ENCODE measurements at places on chromosomes 2 and 18.

GRCh38 chr2:239110595-239111048 lies 262.7 kb downstream of the TWIST2 start:
- DNase-seq: no peak

- DNase-seq: no peak
Measured at GRCh38 chr18:51514128-51514527, 316.6 kb upstream of the MEX3C start.

- peak; percentile 5 for DNase-seq
Measured at GRCh38 chr2:23658466-23658942, 268.4 kb downstream of the ATAD2B start.

- no peak for DNase-seq
Measured at GRCh38 chr18:515838-516237, 15.3 kb upstream of the COLEC12 start.

- no peak for DNase-seq
Measured at GRCh38 chr2:49404108-49404507, 249.8 kb upstream of the FSHR start.

- no peak for DNase-seq
Measured at GRCh38 chr2:232652505-232652851, 19.1 kb downstream of the EFHD1 start.

DNA sequence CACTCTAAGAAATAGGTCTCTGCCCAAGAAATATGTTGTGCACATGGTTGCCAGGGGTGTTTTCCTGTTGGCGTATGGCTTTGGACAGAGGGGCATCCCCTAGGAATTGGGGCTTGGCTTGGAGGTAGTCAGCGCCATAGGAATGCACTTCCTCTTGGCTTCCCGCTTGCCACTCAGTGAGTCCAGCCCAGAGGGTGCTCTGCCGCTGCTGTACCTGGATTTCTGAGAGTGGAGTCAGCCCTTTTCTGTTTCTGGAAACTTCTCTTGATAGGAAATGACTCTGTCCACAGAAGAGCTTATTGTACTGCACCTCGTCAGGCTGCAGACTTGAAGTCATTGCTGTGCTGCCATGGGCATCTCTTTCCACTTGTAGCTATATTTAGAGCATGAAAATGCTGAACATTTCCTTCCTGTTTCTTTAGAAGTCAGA lies 116.7 kb upstream of the MGAT5 start:
- DNase-seq: no peak

GRCh38 chr18:45039376-45039775 lies 358.7 kb downstream of the SETBP1 start:
- DNase-seq: no peak

- DNase-seq: no peak
Measured at GRCh38 chr2:218870984-218871344, 9.7 kb upstream of the WNT10A start.

DNA sequence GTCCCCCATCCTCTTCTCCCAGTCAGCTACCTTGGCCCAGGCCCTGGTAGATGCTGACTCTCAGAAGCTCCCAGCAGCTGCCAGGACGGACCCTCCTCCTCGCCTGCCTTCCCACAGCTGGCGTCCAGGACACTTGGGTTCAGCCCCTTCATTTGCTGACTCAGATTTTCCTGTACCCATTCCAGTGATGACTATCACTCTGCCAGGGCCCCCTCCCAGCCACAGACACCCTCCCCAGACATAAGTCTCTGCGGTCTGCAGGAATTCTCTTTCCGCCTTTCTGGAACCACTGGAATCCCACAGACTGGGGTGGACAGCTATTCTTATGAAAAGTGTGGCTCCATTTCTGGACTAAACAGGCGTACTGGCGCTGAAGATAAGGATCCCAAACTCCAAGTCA lies 260.3 kb upstream of the EPAS1 start:
- no peak for DNase-seq

- DNase-seq: no peak
Measured at GRCh38 chr2:107008843-107009242, 122.9 kb upstream of the ST6GAL2 start.

DNA sequence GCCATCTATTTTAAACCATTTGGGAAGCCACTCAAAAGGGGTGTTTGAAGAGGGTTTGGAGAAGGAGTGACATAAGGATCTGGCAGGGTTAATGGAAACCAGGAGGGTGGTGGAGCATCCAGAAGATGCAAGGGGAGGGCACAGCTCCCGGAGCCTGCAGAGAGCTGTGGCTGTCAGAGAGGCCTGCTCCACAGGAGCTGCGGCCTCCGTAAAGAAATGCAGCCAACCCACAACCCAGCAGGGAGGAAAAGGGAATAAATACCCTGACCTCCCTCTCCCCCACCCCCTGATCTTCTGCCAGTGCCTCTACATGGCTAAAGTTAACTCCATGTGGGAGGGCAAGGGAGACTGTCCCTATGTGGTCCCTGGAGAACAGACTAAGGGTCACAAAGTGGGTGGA lies 567.1 kb upstream of the POU3F3 start:
- DNase-seq: no peak

DNA sequence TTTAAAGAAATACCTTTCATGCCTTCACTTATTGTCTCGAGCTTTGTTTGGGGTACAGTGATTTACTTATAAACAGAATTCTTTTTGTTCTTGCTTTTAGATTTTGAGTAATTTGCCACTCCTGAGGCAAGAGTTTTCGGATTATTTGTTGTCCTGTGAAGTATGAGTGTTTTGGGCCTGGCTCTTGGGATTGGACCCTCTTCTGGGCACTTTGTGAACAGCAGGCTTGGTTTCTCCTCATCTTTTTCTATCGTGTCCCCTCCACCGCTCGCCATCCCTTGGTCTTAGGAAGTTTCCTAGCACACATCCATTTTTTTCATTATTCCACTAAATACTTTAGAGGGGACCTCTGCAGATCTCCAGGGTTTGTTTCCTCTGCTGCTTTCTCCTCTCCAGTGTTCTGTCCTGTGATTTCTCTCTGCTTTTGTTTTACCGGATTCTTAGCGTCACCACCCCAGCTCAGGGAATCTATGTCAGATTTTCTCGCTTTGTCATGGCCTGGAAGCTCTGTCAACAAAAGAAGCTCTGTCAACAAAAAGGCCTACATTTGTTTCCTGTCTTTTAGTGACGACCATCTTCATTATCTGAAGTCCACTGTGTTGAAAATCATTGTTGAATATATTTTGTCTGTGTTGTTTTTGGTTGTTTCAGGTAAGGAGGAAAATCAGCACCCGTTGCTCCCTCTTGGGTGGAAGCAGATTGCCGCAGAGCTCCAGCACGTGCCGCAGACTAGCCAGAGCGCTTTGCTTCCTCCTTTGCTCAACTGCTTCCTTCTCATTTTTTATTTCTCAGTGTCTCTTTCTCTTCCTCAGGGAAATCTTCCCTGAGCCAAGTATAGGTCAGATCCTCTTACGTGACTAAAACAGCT lies 27.8 kb downstream of the ANKRD62 start:
- no peak for DNase-seq

GRCh38 chr2:170681311-170681710 lies 33.8 kb upstream of the SP5 start:
- DNase-seq: no peak

DNA sequence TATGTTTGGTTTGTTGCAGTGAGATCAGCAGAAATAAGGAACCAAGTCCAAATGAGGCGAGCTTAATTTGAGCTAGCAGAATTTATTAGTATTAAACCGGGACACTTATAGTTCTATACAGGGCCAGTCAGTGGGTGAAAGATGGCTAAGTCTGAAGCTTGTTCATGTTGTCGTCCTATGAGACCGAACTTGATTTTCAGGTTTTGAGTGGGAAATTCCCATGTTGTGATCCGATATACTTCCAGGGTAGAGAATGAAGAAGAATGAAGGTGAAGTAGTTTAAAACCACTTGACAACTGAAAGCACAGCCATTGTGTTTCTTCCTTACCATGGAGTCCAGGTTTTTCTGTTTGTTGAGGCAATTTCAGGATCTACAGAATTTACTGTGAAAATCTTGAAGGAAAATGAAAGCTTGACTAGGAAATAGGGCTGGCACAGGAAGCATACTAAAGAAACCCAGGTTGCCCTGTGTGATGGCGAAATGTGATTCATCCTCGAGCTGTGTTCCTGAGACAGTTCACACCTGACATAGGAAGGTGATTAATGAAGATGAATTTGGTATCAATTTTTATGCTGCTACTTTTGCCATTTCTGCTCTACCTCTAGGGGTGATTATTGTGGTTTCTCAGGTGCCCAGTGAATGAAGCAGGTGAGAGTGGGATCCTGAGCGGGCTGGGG lies 37.6 kb upstream of the MGAT5 start:
- no peak for DNase-seq

DNA sequence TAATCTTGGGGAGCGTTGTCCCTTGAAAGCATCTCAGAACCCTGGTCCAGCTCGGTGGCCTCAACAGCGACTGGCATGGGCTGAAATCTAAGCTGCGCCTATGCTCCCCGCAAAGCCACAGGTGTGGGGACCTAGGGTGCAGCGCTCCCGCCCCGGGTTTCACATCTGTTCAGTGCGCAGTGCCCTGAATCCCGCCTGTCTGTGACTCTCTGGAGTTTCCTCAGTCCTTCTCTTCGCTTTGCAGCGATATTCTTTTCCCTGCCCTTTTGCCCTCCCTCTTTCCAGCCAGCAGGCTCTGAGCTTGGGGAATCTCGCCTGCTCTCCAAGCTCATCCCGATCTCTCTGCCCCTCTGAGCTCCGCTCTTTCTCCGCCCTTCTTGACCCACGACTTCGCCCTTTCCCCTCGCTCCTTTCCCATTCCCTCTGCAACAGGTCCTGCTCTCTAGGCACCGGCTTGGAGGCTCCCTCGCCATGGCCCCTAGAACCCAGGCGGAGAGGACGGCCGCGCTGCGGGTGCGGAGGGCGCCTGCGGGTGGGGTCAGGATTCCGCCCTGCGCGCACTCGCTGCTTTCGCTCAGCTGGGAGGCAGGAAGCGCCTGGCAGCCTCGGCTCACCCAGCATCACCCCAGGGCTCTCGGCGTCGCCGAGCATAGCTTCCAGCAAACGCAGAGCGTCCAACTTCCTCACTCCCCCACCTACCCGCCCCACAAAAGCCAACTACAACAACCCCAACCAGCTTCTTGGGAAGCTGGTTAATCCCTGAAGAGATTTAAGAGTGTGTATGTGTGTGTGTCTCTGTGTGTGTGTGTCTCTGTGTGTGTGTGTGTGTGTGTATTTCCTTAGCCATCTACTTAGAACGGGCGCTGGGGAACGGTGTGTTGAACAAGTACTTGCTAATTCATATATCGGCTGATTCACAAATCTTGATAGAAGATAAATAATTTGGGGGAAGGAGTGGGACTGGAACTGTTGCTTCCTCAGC lies 1.1 kb downstream of the GRP start:
- no peak for DNase-seq

GRCh38 chr2:172782506-172783164 lies 47.0 kb downstream of the RAPGEF4 start:
- DNase-seq: no peak

DNA sequence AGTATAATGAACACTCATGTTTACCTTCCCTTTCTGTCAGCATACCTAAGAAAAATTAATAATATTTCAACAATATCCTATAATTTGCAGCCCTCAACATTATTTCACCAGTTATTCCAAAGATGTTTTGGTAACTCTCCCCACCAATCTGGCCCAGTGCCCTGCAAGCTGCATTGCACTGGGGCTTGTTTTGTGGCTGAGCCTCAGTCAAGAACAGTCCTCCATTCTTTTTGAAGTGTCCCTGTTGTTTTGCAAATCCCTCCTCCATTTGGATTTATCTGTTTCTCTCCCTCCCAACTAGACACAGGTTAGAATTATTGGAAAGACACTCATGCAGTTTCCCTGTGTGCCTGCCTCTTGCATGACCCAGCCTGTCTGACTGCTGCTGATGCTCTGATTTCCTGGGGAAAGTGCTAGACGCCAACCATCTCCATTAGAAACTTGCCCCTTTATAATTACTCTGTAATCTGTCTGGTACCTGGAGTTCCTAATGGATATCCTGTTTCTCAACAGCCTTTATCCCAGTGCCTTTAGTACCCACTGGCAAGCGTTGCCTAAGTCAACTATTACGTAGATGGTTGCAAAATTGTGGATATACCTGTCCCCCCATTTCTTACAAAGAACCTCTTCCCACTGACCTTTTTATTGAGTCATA lies 60.2 kb downstream of the EIF5B start:
- DNase-seq: no peak

DNA sequence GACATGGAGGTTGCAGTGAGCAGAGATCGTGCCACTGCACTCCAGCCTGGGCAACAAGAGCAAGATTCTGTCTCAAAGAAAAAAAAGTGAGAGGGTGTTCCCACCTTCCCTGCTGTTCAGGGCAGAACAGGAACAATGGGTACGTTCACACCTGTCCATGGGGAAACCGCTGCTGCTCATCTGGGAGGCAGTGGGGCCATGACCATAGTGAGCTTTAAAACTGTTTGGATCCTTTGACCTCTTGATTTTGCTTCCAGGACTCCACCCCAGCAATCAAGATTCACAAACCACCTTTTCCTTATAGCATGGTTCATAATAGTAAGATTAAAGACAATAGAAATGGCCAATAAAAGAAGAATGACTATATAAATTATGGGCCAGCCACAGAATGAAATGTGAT lies 209.2 kb downstream of the ARL4C start:
- DNase-seq: no peak

DNA sequence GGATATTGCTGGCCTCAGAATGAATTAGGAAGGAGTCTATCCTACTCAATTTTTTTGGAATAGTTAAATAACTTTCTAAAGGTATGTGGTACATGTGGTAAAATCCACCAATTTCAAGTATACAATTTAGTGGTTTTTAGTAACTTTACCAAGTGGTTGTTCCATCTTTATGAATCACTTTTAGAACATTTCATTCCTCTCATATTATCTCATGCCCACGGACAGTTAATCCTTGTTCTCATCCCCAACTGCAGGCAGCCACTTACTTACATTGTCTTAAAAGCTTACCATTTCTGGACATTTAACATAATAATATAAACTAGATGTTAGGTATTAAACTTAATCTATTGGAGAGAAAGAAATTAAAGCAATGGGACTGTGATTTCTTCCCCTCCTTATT lies 146.3 kb upstream of the ZC3H15 start:
- no peak for DNase-seq

DNA sequence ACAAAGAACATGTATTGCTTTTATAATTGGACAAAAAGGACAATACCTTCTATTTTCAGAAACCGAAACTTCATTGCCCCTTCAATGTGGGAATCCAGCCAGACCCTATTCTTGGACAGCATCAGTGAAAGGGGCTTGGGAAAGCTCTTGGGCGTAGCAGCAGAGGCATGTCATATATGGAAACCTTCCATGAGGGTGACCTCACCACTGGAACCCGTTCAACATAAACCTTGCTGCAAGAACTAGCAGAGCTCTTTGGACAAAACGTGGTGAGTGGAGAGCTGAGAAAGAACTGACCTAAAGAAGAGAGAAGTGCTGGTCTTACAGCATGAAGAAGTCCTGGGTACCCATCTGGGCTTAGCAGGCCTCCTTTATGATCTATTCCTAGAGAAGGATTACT lies 22.7 kb upstream of the ACTG2 start:
- no peak for DNase-seq

GRCh38 chr2:26527726-26528585 lies 50.0 kb upstream of the OTOF start:
- no peak for DNase-seq

- no peak for DNase-seq
Measured at GRCh38 chr2:125667630-125668029, 988.3 kb upstream of the GYPC start.

DNA sequence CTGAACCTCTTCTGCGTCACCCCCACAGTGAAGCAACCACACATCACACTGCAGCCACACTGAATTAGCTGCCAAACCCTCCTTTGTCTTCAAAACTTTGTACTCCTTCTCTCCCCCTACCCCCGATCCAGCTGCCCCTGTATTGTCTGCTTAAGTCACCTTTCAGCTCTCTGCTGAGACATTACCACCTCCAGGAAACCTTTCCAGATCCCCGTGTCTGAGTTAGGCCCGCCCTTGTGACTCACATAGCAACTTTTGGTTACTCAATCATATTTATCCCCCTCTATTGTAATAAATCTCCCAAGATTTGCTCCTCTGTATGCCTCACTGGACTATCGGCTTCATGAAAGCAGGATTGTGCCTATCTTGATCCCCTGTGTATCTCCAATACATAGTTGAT lies 82.8 kb upstream of the CDCA7 start:
- no peak for DNase-seq
